ENCODE measurements at places on chromosomes 1 and 21.

DNA sequence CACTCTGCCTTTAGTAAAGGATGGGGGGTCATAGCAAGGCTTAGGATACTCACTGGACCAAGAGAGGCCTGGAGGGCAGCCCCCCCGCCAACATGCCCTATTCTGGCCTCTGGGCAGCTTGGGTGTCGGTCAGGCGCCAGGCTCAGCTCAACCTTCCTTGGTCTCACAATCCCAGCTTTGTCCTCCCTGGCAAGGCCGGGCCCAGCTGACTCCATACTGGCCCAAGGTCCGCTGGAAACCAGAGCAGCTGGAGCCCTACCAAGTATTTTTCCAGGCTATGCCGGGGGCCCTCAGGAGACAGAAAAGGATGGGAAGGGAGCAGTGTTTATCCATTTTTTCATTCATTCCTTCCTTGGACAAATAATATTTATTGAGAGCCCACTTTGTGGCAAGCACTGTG lies 6.2 kb downstream of the FBXO2 start:
- DNase-seq = peak; percentile 91

GRCh38 chr1:78570539-78570938 lies 49.7 kb upstream of the IFI44L start:
- no peak for DNase-seq

DNA sequence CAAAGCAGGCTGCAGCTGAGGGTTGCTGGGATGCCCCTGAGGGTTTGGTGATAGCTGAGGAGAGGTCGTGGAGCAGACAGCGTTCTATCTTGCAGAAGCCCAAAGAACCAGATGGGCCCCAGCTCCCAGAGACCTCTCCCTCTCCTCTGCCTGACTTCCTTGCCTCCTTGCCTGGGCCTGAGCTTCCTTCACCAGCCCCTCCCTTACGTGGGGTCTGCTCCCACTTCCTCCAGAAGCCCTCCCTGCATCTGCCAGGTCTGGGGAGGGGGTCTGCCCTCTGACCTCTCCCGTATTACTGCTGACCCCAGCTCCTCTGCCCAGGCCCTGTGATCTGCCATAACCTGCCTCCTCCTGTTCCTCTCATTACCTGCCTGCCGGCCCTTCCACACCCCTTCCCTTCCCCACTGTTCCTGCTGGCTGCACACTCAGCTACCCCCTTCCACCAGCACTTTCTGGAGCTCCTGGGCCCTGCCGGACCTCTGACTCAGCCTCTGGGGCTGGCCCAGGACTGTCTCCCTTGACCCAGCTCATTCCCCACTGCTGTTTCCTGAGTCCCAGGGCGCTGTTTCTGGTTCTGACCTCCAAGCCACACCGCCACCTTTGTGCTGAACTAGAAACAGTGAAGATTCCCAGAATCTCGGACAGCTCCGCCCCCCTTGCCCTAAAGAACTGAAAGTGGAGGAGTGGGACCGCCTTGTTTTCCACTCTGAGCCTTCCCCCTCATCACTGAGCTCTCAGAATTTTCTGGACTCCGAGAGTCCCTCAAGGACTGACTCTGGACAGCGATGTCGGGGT lies 237.7 kb upstream of the C1orf174 start:
- DNase-seq = no peak

GRCh38 chr1:1307261-1307922 lies 338 bp downstream of the ACAP3 start:
- DNase-seq = peak; percentile 60

DNA sequence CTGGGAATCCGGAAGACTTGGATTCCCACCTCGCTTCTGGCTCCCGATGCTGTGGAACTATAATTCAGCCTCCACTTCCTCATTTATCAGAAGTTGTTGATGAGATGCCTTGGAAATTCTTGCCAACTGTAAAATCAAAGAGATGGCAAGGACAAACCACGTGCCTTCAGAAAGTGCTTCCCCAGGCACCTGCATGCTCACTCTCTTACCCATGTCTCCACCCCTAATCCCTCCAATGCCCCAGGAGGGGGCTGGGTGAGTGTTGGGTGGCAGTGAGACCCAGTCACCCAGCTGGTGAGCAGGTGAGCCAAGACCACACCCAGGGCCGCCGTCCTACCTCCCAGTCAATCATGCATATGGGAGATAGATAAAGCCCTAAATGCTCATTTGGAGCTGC lies 160.8 kb downstream of the PSMG1 start:
- DNase-seq = no peak

DNA sequence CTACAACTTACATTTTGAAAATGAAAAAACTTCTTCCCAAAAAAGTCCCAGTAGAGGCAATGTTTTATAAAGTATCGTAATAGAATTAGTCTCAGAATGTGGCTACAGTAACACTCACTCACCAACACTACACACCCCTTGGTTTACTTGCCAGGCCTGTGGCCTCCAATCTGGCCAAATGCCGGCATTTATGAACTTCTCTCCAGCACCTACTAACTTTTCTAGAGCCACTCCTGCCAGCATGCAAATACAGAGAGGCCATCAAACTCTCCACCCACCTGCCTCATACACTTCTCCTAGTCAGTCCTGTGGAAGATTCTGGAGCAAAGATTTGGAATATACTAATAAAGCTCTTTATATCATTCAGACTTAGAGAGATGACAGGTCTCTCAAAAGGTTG lies 32.3 kb downstream of the STPG1 start:
- DNase-seq = no peak

GRCh38 chr21:41678016-41678923 lies 88.6 kb downstream of the RIPK4 start:
- no peak for DNase-seq

GRCh38 chr1:87685311-87686135 lies 356.8 kb downstream of the LMO4 start:
- DNase-seq = no peak

DNA sequence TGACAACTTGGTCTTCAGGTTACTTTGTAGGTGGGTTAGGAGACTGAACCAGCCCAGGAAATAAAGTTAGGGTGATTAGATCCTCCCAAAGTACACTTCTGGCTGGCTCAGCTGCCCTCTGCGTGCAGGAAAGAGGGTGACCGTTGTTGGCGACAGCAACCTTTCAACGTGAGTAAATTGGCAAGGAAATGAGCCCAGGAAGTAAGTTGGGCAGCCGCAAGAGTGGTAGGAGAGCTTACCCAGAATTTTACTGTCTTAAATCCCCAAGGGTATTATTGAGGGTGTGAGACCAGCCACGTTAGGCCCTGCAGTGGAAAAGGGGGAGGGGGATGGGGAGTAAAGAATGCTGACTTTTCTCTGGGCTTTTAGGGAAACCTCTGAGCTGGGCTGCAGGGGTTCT lies 1.6 kb downstream of the TENT5C start:
- DNase-seq = no peak

GRCh38 chr1:116474921-116475849 lies 95.6 kb downstream of the CD58 start:
- peak; percentile 66 for DNase-seq

DNA sequence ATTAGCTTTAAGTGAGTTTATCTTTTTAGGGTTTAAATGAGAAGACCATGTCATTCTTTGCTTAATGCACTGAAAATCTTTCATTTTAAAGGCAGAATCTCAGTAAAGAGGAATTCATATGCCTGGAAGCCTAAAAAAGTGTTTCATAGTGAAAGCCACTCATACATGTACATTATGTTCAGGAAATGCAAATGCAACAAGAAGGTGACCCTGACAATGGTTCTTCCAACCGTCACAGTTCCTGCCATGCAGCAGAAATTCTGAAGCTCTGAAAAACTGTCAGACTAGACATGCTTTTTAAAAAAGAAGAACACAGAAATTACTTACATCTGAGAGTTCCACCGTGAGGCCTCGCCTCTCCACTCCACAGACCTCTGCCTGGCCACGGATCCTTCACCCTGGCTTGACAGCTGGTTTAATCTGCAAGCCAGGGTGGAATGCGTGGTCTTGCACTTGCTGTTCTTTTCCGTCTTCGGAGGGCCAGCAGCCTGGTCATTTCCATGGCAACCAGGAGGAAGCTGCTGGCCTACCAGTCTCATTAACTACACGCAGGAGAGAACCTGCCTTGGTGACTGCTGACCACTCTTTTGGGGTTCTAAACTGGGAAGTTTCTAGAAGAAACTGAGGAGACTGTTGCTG lies 41.8 kb upstream of the PAXBP1 start:
- no peak for DNase-seq

GRCh38 chr21:28235169-28235895 lies 757.3 kb downstream of the LTN1 start:
- peak; percentile 15 for DNase-seq

GRCh38 chr1:39262802-39263201 lies 58.3 kb downstream of the MACF1 start:
- no peak for DNase-seq

GRCh38 chr21:35933466-35933865 lies 126.9 kb downstream of the SETD4 start:
- no peak for DNase-seq

DNA sequence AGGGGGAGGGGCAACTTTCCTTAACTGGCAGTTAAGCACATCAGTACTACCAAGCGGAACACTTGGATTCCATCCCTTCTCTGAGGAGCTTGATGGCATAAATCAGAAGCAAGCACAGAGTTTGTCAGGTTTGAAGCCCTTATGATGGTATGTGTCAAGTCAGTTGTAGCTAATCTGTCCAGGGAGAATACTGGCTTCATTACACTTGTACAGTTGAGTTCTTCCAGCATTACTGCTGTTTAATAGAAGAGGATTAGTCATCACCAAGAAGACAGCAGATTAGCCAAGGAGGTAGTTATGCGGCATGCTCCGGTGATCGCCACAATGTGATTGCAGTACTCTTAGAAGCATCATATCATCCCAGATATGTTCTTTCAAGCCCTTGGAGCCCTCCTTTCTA lies 2.1 kb upstream of the TDRD5 start:
- DNase-seq = no peak

DNA sequence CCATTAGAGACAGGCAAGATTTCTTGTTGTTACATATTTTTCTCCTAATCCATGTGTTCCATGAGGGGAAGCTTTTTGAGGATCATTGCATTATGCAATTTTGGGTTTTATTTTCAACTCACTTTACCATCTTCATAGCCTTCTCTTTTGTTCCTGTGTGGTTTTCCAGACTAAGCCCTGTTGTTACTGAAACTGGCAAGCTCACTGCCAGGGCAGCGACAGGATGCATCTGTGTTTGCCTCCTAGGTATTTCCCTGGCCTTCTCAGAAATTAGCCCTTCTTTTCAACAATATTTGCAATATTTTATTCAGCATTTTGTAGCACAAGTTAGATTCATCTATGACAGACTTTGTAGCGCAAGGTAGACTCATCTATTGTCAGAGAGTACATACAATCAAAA lies 134.2 kb upstream of the CYYR1 start:
- no peak for DNase-seq

DNA sequence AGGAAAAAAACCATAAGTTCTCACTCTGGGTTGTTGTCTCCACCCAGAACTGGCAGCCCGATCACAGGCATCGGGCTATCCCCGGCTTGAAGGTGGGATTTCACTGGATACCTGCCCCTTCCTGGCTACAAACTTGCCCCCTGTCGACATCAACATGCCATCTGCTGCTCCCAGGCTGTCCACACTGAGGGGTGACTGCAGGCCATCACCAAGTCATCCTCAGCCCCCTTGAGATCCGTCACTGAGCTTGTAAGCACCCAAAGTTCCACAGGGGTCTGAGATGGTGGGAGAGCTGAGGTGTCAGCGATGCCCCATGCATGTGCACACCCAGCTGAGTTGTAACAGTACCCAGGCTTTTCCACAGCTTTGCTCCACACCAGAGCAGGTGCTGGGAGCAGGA lies 211.0 kb downstream of the AMY1C start:
- DNase-seq = no peak

- DNase-seq = no peak
Observed at GRCh38 chr1:1629430-1630190, 2.4 kb upstream of the MMP23B start.

GRCh38 chr1:104761961-104762570 lies 1012.4 kb downstream of the AMY1C start:
- DNase-seq = no peak

GRCh38 chr21:36849461-36850105 lies 116.9 kb downstream of the HLCS start:
- peak; percentile 43 for DNase-seq

- peak; percentile 66 for DNase-seq
Observed at GRCh38 chr1:202807926-202808757, at the start of gene KDM5B. TSS of gene KDM5B (minus strand) at chr1:202808421. CDS start at chr1:202808305, 116 bp downstream.

DNA sequence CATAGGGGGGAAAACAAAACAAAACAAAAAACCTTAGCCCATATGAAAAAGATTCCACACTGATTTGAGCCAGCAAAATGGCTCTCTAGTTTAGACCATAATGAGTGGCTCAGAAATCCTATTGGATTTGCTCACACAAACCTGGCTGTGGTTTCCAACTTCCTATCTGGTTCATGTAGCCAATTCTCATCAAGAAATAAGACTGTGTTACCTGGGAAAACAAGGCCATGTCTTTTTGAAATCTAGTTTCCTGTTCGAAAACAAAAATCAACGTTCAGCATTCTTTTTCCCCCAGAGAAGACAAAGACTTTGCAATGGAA lies 69.2 kb downstream of the TBX15 start:
- no peak for DNase-seq

DNA sequence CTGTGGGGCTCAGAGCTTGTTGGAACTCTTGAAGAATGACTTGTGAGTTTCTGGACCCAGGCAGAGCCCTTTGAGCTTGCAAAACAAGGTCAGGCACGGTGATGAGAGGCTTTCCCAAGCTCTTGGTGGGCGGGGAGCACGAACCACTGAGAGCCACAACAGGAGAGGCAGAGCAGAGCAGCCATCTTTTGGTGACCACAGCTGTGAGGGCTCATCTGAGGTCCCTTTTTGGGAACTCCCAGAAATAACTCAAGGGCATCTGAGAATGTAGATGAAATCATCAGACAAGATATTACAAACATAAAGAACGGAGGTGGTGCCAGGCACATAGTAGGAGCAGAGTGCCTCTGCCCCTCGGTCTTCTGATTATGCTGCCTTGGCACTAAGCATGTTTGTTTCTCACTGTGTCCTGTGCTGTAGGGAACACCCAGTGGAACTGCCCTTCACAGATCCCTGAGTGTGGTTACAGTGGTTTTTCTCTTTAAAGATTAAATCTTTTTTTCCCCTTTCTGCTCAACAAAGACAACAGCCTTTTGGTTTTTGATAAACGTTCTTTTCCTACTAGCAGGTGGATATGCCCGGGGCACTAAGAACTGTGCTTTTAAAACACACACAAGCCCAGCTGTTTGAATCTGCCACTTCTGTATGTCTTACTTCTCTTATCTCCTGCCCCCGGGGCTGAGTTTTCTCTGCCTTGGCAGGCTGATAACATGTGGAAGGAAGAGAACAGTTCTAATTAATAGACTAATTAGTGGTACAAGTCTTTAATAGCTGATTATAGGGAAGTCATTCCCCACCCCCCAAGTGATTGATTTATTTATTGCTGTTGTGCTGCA lies 37.7 kb downstream of the CD34 start:
- no peak for DNase-seq

GRCh38 chr1:207847116-207847515 lies 63.8 kb downstream of the CD34 start:
- no peak for DNase-seq

All from head of caudate nucleus (tissue), 42 donors.